RPMI8226 (cell line): ENCODE measurements at places on chromosomes 13 and 19.

GRCh38 chr19:2556221-2557092 lies 80.5 kb downstream of the GADD45B start:
- DNase-seq, result no peak

- no peak for DNase-seq
Measured at GRCh38 chr19:47331931-47332547, at the start of gene C5AR2. Gene C5AR2, plus strand, starts transcription at chr19:47332175. Its CDS starts 8,625 bp downstream, at chr19:47340800.

- no peak for DNase-seq
Measured at GRCh38 chr13:72700509-72700908, 26.9 kb downstream of the MZT1 start.

DNA sequence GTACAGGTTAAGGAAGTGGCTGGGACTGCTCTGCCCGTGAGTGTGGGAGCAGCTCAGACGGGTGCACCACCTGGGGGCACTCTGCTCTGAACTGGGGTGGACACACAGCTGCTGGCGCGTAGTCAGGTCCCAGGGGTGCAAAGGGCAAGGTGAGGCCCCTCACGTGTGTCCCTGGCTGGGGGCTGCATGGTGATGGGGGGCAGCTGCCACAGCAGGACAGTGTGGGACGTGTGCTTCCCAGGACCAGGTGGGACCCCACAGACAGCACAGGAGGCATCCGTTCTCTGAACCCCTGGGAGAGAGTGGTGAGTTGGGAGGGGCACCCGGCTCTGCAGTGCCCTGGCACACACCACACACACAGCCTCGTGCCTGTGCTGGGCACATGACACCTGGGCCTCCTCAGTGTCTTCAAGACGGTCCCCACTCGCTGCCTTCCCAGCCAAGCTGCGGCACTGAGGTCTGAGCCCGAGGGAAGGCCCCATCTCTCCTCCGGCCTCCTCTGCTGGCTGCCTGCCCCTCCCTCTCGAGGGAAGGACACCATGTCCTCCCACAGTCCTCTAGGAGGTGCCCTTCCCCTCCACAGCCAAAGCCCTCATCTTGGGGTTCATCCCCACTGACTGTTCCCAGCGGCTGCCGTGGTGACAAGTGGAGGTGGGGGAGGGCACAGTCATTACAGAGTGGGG lies 24.7 kb downstream of the CILP2 start:
- DNase-seq, result peak; percentile 22

DNA sequence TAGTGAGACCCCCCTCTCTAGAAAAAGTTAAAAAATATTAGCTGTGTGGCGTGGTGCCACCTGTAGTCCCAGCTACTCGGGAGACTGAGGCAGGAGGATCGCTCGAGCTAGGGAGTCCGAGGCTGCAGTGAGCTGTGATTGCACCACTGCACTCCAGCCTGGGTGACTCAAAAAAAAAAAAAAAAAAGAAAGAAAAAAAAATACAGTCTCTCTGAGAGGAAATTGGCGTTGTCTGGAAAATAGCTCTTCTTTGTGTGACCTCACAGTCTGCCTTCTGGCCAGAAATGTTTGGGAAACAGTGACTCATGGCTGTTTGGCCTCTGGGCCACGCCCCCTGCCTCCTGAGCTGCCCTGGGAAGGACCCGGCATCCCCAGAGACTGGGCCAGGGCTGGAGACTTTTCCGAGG lies 10.7 kb downstream of the MARCHF2 start:
- DNase-seq, result no peak

DNA sequence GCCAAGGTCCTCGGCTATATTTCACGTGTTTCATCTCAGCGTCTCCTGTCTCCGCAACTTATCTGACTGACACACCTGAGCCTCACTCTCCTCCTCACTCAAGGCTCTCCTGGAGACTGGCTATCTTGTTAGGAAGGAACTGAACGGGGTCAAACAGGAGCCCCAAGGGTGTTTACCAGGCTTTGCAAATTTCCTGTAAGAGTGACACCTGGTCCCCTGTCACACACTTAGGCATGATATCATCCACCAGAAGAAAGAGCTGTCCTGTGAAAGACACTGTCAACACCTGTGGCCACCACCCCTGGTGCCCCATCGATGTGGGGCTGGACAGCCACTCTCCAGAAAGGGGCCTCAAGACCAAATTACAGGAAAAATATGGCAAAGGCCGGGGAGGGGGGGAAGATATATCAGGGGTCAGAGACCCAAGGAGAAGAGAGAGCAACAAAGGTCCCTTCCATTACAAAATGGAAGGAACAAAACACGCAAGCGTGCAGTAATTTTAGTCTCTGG lies 2.9 kb downstream of the CD70 start:
- no peak for DNase-seq

- peak; percentile 60 for DNase-seq
Measured at GRCh38 chr19:51407511-51408131, 9.8 kb downstream of the SIGLEC10 start.
